DMS79 treated with DMSO at 0.1 percent for 48 hours (cell line): ENCODE measurements at places on chromosomes 4 and X.

GRCh38 chrX:19931146-19931545 lies 43.7 kb upstream of the SH3KBP1 start:
- no peak for DNase-seq

GRCh38 chr4:2256781-2257191 lies 5.1 kb downstream of the MXD4 start:
- DNase-seq = no peak

DNA sequence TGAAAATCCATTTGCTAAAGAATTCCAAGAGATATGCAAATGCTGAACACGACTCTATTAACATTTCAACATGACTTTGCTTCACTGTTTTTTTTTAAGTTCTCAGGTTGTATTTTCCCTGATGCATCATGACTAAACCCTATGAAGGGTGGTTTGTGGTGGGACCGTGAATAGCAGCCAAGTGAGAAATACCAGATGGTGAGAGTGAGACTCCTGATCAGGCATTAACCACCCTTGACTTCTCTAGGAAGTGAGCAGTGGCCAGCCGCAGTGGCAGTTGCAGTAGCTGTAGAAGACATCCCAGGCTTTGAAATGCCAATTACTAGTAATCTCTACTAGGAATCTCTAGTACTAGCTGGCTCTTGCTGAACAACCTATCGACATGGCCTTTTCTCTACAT lies 383.4 kb downstream of the FAM133A start:
- DNase-seq = no peak

DNA sequence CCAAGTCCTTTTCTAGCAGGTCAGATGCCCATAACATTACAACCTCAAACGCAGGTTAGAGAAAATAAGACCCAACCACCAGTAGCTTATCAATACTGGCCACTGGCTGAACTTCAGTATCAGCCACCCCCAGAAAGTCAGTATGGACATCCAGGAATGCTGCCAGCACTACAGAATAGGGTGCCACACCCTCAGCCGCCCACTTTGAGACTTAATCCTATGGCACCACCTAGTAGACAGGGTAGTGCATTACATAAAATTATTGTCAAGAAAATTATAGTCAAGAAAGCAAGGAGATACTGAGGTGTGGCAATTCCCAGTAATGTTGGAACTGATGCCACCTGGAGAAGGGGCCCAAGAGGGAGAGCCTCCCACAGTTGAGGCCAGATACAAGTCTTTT lies 19.9 kb upstream of the TRIM61 start:
- no peak for DNase-seq

DNA sequence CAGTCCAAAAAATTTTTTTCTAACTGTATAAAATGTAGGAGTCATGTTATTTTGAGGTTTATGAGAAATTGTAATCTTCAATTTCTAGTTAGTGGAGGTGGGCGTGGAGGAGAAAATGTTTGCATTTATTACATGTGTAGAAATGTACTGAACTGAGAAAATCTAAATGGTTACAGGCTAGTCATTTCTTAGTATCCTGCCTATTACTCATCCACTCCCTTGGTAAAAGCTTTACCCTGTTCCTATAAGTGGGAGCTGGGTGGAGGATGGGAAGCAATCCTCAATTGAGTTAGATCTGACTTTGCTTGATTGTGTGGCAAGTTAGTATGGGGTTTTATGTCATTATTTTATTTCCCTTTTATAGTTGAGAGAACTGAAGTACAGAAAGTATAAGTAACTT lies 73.8 kb downstream of the POLA1 start:
- no peak for DNase-seq
